ENCODE measurements at places on chromosomes 6 and 20.
A peak's percentile ranks its signal among the peaks of the same experiment; 100 is the strongest.

GRCh38 chr6:31083742-31084354 lies 28.5 kb downstream of the C6orf15 start:
- peak; percentile 91 for DNase-seq

DNA sequence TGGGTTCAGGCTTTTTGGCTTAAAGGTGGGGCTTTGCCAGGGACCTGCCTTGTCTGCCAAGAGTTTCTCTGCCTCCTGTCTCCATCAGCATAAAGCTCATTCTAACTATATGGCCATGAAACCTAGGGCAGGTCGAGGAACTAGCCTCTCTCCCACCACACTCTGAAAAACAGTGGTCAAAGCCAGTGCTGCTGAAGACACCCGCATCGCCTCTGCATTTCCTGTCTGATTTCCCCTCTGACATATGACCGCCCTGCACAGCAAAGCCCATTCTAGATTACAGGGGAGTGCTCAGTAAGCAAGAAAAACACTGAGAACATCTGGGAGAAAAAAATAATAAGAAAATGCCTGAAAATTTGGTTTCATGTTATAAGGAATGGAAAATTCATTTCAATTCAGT lies 573.6 kb downstream of the PRKN start:
- DNase-seq: no peak

GRCh38 chr6:113719064-113719463 lies 138.1 kb upstream of the MARCKS start:
- peak; percentile 53 for DNase-seq

DNA sequence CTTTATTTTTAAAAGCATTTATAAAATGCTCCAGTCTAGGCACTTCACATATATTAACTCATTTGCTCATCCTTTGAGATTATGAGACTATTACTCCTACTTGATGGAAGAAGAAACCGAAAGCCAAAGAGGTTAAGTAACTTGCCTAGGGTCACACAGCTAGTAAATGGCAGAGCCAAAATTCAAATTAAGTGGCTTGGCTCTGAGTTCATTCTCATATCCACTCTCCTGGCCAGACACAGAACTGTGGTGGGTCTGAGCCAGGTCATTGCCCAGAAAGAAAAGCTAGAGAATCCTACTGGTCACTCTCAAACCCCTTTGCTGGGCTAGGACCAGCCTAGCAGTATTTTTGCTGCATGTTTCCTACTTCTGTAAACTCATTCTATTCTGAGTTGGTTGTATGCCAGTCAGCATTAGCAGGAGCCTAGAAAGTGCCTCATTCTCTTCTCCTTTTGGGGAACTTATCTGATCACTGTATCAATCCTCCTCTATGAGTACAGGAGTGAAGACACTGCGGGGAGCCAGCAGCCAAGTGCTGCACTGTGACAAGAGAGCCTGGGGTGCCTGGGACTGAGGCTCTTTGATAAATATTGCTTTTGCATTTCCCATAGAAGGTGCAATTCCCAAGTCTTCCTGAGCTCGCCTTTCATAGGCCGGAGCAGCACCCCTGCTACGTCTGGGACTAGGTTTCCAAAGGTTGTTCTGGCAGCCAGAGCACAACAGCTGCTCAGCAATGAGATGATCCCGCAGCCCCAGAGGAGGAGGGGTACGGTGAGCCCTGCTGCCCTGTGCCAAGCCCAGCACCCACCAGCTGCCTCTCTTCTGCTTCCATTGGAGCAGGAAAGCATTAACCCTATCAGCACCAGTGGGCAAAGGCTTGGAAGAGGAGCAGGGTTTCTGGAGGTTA lies 728.3 kb downstream of the MAFB start:
- no peak for DNase-seq

GRCh38 chr6:14616656-14617055 lies 499.1 kb downstream of the CD83 start:
- no peak for DNase-seq

- peak; percentile 59 for DNase-seq
These were observed 130.5 kb downstream of the ZFP64 start for GRCh38 chr20:52060794-52061714.

GRCh38 chr6:424741-425417 lies 33.3 kb downstream of the IRF4 start:
- DNase-seq: no peak

Data from cardiac fibroblast (primary cell).